Stimulated activated CD4-positive, alpha-beta T cell treated with anti-CD3 and anti-CD28 coated beads, Interleukin-2, amount 100 ng/mL, for 24 hours (primary cell): ENCODE measurements at places on chromosomes 7 and 10.
A peak's percentile ranks its signal among the peaks of the same experiment; 100 is the strongest.

- DNase-seq, result no peak
Observed at GRCh38 chr7:116173051-116174028, 37.0 kb upstream of the TES start.

DNA sequence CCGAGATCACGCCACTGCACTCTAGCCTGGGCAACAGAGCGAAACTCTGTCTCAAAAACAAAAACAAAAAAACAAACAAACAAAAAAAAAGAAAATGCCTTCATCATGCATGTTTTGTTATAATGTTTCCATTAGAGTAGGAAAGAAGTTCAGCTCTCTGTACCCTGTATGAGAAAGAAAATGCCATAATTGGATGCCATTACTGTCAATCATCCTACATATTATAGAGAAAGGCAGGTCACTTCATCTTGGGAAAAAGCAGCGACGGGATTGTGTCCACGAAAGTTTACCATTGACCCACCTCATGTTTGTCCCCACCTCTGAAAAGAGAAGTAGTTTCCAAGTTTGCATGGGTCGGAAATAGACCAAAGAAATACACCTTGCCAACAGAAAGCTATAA lies 33.8 kb downstream of the SEC61G start:
- no peak for DNase-seq

DNA sequence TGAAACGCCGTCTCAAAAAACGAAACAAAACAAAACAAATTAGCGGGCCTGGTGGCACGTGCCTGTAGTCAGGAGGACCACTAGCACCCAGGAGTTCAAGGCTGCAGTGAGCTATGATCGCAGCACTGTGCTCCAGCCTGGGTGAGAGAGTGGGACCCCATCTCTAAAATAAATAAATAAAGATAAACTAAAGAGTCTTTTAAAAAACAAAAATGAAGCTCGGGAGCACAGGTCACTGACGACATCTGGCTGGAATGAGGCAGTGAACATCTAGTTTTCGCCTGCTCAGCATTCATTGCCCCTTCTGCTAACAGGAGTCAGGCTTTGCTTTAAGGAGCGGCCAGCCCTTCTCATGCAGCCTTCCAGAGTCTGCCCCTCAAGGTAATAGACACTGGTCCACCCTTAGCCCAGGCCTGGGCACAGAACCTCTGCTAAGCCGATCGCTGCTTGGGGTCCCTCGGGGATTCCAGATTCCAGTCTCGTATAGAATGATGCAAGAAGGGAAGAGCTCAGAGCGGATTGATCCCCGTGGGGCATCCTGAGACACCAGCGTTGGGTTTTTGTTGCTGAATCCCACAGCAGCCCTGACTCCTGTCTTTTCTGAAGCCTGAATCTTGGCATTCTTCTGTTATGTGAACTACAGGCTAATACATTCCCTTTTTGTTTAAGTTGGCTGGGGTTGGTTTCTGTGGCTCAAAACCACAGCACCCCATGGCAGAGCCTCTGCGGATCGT lies 14.2 kb upstream of the FOXK1 start:
- no peak for DNase-seq

DNA sequence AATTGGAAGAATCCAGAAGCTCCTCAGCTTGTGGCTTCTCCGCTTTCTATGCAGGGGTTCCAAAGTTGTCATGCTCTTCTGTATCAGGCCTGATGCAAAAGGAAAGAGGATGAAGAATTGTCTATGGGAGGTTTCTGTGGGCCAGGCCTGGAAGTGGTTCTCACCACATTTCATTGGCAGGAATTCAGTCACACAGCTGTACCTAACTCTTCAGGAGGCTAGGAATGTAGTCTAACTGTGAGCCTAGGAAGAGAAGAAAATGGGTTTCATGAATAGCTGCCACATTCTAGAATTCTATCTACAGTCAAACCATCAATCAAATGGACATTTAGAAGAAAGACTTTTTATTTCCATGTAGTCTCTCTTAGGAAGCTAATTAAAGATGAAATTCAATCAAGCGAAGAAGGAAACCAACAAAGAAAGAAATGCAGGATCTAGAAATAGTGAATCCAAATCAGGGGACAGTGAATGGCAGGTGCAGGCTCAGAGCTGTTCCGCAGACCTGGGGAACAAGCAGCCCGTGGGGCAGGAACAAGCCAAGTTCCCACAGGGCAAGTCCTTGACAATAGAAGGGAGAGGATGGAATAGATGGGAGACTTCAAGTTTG lies 25.4 kb upstream of the USP6NL start:
- no peak for DNase-seq

DNA sequence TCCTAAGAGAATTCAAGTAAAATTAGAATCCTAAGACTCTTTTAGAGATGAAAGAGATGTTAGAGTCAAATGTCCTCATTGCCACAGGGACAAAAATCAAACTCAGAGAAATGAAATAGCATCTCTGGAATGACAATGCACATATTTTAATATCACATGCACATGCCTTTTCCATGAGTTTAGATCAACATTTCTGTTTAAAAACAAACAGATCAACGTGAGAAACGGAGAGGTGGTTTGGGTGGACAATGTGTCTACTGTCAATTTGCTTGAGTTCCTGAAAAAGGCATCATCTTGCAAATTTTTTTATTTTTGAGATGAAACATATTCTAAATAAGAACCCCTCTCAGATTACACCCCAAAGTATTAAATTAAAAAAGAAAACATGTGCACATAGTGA lies 130.0 kb downstream of the CHRM2 start:
- no peak for DNase-seq

- no peak for DNase-seq
Observed at GRCh38 chr7:5212633-5213285, 22.7 kb downstream of the WIPI2 start.

- DNase-seq, result no peak
Observed at GRCh38 chr7:118082506-118082905, 101.5 kb upstream of the LSM8 start.

- no peak for DNase-seq
Observed at GRCh38 chr7:118061386-118061785, 122.6 kb upstream of the LSM8 start.

DNA sequence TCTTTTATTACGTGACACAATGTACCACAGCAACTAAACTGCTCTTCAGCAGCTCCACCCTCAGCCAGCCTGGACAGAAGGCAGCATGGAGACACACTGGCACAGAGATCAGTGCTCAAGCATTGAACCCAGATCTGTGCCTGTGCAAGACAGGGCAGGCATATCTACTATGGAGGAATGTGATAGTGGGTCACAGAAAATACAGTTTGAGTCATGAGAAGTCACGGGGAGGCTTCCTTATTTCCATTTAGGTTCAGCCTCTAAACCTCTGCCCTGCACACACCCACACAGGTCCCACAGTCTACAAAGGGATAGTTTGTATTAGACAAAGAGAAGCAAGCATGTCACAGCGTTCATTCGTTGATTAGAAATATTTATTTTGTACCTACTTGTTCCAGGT lies 187.4 kb upstream of the AGR3 start:
- no peak for DNase-seq

- no peak for DNase-seq
Observed at GRCh38 chr7:134527979-134528371, 608 bp downstream of the AKR1B10 start.

DNA sequence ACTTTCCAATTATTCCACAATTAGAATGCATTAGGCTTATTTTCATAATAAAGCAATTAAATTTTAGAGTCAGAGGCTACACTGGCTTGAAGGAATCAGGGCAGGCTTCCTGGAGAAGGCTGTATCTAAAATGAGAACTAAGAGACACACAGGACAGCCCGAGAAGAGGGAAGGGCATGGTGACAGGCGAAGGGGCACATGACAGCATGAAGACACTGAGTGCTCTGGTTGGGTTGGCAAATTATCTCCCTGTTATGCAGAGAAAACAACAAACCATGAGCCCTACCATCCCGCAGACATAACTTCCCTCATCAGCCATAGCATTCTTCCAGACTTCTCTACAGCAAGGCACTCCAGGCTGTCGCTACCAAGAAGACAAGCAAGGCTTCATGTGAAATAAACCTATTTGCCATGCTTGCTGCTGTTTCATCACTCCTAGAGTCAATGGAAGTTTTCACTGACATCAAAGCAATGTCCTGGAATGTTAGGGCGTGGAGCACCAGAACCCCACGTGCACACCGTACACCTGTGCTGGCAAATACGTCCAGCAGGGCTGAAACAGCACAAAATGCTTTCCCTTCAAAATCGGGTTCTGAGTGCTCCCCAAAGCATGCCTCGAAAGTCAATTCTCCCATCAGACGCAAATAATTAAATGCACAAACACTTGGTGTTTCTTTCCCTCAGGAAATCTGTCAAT lies 21.3 kb downstream of the VOPP1 start:
- no peak for DNase-seq

- DNase-seq, result no peak
Observed at GRCh38 chr7:116340943-116341907, 130.9 kb downstream of the TES start.

GRCh38 chr10:124293616-124294449 lies 124.9 kb downstream of the OAT start:
- DNase-seq, result no peak

- DNase-seq, result no peak
Observed at GRCh38 chr10:116707981-116708380, 34.4 kb downstream of the HSPA12A start.

- DNase-seq, result no peak
Observed at GRCh38 chr10:118960157-118961090, 69.1 kb upstream of the NANOS1 start.

GRCh38 chr10:94487575-94487974 lies 58.0 kb upstream of the HELLS start:
- DNase-seq, result no peak

GRCh38 chr7:94412762-94413322 lies 18.1 kb downstream of the COL1A2 start:
- DNase-seq, result no peak

DNA sequence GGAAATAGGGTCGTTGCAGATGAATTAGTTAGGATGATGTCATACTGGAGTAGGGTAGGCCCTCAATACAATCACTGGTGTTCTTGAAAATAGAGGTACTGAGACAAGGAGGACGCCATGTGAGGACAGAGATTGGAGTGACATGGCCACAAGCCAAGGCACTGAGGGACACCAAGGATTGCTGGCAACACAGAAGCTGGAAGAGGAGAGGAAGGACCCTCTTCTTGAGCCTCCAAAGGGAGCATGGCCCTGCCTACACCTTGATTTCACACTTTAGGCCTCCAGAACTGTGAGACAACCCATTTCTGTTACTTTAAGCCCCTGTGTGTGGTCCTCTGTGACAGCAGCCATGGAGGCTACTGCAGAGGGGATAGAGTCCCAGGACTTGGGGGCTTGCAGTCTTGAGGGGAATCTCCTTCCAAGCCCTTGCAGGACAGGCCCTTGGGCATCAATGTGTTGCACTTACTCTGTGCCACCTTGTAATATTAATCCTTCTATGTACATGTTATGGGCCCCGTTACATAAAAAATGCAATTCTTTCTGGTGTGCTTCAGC lies 3.7 kb upstream of the AOC1 start:
- DNase-seq, result no peak

DNA sequence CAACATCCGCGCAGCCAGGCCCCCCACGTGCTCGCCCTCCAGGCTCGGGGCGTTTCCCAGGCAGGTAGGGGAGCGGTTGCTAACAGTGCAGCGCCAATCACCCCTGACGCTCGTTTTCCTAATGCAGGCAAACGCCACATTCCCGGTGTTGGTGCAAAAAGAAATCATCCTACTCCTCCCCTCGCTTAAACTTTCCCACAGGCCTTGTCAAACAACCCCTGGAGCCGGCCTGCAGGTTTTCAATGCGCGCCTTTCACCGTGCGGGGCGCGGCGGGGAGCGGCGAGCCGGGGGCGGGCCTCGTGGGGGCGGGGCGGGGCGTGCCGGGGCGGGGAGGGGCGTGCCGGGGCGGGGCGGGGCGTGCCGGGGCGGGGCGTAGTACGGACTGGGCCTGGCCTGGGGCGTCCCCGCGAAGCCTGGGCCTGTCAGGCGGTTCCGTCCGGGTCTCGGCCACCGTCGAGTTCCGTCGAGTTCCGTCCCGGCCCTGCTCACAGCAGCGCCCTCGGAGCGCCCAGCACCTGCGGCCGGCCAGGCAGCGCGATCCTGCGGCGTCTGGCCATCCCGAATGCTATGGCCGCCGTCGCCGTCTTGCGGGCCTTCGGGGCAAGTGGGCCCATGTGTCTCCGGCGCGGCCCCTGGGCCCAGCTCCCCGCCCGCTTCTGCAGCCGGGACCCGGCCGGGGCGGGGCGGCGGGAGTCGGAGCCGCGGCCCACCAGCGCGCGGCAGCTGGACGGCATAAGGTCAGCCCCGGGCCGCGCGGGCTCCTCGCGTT lies at the start of gene ECHDC3:
Gene ECHDC3 (plus strand): TSS at position 374 of the 770 bp plus-strand sequence. CDS start 195 bp downstream, at position 569.
- DNase-seq, result peak; percentile 50
